ENCODE measurements at places on chromosomes 12 and 14.

- no peak for ATAC-seq
Observed at GRCh38 chr14:96139879-96140278, 64.8 kb upstream of the BDKRB2 start.

DNA sequence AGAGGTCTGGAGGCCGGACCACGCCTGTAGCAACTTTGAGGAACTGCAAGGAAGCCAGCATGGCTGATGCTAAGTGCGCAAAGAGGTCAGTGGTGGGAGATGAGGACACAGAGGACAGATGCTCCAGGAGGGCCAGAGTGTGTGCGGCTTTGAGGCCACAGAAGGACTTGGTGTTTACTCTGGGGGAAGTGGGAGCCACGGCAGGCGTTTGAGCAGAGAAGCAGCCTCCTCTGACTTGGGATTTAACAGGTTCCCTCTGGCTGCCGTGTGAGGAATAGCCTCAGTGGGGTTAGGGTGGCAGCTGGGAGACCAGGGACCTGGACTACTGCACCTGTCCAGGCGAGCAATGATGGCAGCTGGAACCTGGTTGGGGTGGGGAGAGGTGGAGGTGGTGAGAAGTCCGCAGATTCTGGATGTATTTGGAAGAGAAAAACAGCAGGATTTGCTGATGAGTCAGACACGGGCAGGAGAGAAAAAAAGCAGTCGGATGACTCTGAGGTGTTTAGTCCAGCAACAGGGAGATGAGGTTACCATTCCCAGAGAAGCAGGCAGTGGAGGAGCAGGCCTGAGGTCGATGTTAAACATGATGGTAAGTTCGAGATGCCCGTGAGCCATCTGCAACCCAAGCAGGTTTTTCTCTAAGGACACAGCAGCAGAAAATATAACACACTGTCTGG is 143.5 kb downstream of the SCARB1 start:
- ATAC-seq: peak; percentile 88

DNA sequence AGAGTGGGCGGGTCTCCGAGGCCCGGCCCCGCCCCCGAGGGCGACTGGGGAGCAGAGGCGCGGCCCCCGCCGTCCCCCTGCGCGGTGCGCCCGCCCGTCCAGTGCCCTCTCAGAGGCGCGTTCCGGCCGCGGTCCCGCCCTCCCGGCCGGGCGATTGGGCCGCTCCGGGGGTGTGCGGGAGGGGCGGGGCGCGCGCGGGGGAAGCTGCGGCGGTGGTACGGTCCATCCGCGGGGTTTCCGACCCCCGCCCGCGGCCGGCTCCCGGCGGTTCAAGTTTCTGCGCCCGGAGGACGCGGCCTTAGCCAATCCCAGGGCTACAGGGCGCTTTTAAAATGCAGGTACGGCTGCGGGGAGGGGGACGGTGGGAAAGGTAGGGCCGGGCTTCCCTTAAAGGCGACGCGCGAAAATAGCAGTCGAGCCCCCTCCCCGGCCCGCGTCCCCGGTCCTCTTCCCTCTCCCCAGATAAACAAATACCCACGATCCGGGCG is 315 bp upstream of the CCDC85C start:
- peak; percentile 87 for ATAC-seq

GRCh38 chr12:7503686-7504415 is at the start of gene CD163:
Gene CD163 (minus strand): TSS chr12:7503777. CDS start chr12:7503690, 87 bp downstream.
- ATAC-seq: no peak

DNA sequence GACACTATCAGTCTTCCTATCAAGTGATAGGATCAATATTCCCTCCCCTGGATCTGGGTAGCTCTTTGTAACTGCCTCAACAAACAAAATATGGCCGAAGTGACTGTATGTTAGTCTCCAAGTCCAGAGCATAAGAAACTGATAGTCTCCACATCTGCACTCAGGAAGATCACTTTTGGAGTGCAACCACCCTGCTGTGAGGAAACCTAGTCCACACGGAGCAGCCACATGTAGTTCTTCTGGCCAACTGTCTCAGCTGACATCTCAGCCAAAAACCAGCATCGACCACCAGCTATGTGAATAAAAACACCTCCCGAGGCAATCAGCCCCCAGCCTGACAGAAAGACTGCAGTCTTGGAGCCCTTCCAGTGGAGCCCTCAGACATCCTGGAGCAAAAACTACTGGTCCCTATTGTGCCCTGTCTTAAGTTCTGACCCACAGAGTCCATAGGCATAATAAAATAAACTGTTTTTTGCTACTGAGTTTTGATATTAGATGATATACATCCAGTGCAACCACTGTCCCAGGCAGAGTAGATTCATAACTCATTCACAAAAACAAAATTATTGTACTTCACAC is 143.8 kb downstream of the MED13L start:
- ATAC-seq: no peak

GRCh38 chr12:106249411-106250135 is 1.8 kb upstream of the CKAP4 start:
- ATAC-seq: no peak

- no peak for ATAC-seq
Observed at GRCh38 chr12:121791671-121792551, 1.6 kb downstream of the RHOF start.

DNA sequence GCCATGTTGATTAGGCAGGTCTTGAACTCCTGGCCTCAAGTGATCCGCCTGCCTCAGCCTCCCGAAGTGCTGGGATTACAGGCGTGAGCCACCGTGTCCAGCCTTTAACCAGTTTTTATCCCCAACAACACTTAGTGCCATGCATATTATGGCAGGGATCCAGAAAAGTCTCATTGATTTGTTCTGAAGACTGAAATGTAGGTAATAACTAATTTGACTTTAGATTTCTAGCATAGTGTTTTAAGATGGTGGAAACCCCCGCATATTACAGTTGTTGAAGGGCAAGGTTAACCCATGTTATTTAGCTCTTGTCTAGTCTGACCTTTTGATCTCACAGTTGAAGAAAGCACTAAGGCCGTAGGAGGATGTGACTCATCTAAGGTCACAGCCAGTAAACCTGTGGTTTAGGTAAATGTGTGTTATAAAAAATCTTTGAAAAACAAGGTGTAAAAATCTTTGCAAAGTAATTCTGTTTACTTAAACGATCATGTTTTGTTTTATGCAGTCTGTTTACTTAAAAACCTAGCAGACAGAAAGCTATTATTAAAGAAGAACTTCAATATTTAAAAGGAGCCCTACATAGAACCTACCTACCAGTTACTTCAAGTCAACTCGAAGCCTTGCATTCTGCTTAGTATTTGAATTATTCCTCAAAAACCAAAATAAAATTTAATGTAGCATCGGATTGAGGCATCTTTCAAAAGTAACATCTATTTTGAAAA is 24.8 kb downstream of the BICDL1 start:
- no peak for ATAC-seq

DNA sequence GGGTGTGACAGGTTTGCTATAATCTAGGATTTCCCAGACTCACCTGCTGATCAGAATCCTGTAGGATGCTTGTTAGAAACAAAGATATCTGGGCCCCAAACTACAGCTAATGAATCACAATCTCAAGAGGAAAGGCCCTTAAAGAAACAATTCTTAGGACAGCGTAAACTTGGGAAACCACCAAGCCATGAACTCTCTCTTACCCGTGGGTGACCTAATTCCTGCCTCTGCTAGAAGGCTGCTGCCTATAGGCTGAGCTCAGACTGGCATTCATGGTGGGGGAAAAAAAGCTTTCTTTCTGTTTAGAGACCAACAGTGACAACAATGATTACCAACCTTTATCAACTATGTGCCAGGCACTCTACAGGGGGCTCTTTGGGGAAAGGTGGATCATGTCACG is 213.9 kb upstream of the FKBP4 start:
- ATAC-seq: no peak
